Hindlimb muscle (tissue), 1 donor: ENCODE measurements at places on chromosomes 13 and 19.

DNA sequence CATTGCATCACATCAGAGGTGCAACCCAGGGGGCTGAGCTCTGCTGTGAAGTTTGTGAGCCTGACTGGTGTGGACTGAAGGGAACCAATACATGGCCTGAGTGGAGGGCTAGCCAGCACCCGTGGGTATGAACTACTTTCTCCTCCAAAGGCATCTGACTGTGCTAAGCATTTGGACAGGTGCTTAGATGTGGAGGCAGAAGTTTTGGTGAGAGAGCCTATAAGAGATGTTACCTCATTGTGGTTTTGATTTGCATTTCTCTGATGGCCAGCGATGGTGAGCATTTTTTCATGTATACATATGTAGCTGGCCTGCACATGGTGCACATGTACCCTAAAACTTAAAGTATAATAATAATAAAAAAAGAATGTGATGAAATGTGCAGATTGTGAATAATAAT is 46.9 kb downstream of the TEX29 start:
- DNase-seq, result no peak

GRCh38 chr19:36652958-36653357 is 13.7 kb downstream of the ZNF461 start:
- no peak for DNase-seq

DNA sequence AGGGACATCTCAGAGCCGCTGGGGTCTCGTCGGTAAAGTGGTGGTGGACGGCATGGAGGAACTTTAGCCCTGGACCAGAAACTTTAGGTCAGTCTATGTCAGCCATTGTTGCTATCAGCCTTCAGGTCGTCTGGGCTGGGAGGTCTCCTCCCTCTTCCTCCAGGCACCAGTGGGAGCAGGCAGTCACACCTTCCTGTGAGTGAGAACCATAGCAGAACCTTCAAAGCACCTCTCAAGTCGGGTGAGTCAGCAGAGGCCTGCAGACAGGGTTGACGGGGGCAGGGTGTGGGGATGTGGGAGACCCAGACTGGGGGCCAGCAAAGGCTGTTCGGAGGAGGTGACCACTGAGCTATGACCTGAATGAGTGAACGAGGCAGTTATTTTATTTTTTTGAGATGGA is 15.4 kb upstream of the SBNO2 start:
- no peak for DNase-seq

DNA sequence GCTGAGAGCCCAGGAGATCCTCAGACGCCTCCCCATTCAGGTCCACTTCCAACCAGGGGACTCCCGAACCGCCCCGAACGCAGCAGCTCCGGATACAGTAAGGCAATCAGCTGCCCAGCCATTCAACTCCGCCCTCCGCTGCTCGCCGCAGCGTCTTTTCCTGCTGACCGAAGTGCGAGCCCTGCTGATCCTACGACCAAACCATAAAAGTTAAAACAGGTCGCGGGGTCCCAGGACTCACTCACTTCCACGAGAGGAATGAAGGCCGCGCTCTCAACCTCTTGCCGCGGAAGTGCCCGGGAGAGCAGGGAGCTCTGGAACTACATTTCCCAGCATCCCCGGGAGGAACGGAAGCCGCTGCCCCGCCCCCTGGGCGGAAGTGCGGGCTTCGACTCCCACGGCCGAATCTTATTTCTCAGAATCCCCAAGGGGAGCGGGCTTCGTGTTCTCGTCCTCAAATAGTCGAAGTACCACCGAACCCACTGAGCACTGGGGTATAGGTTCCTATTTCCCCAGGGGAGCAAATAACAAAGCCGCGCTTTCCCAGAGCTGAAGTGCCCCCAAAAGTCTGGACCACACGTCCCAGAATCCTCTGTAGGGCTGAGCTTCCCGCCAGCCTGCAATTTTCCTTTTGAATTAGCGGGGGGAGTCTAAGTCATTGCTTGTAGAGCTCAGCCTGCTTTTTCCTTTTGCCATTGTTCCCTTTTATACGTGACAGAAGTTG is at the start of gene ZNF45:
Gene ZNF45 (minus strand): TSS at position 298 of the 724 bp plus-strand sequence. CDS start 13,097 bp downstream, outside the sequence.
- DNase-seq, result peak; percentile 94

DNA sequence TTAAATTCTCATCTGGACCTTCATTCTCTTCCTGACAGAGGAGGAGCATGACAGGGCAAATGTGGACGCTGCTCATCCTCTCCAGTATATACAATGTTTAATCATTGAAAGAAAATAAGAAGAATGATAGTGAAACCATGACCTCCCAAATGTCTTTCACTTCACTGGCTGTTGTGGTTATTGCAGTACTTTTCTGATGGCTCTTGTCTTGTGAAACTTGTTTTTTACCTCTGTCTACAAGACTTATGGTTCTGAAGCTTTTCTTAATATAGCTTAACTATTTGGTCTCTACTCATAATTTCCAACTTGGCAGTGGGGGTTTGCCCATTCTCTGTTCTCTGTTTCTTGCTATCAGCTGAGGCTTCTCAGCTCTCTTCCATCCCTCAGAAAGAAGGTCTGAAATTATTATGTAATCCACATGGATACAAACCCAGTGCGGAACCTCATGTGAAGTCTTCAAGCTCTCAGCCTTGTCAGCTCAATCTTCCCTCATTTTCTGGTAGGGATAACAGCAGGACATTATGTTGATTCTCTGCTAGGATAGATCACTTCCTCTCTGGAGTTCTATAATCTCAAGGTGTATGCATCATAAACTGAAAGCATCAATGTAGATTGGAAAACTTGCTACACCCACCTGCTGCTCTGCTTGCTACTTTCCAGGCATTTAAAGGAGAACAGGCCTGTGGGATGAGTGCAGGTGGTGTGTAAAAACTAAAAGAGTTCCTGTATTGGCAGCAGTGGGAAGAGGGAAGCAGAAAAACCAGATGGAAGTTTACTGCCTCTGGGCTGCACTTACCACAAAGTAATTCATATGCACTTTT is 250.3 kb upstream of the HTR2A start:
- no peak for DNase-seq

DNA sequence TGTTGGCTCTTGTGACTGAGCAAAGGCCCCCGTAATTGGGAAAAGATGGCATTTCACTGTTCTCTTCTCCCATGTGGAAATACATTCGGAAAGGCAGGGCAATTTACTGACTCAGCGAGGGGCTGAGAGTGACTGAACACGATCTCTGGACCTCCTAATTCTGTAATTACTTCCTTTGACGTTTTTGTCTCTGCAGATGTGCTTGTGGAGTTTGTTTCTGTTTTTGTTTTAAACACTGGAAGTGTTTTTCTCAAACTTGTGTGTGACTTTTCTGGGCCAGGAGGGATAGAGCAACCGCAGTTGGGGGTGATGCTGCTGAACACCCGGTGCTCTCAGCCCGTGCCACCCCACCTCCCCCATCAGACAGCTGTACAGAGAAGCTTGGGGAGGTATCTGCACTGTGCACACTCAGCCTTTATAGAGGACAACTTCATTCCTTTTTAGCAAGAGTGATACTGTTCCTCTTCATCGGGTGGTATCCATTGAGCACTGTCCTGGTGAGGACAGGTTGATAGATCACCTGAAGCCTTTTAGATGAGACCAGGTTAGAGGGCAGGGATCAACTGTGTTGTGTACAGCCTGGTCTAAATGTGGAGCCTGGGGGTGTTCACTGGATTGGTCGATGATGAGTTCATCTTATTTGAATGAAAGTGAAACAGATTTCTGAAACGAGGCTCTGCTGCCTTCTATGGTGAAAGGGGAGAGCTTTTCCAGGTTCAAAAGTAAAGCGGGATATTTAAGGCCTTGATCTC is 117.4 kb downstream of the ESD start:
- DNase-seq, result peak; percentile 54

GRCh38 chr13:49569993-49570689 is 15.2 kb downstream of the RCBTB1 start:
- no peak for DNase-seq

DNA sequence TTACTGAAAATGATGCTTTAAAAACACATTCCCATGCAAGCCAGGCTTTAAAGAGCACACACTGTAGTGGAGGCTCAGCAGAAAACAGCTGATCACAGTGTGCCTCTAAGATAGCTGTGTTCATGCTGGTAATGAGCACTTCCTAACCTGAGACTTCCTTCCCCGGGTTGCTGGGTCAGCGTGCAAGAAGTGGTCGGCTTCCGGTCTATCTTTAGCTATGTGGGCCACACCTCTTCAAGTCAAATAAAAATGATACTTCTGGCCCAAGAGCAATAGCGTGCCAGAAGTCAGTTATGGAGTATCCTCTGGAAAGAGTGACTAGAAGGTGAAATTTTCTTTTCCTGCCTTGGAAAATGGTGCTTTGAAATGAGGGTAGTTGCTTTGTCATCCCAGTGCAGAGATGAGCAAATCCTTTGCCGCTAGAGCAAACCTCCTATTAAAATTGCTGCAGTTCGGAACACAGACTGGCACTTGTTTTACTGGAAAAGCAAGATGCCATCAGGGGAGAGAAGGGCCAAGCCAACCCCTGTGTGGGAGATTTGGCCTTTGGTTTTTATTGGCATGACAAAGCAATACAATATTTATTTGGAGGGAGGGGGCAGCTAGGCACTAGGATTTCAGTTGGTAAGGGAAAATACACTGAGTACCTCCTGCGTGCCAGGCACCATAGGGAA is 64.2 kb downstream of the ARHGAP35 start:
- peak; percentile 20 for DNase-seq

DNA sequence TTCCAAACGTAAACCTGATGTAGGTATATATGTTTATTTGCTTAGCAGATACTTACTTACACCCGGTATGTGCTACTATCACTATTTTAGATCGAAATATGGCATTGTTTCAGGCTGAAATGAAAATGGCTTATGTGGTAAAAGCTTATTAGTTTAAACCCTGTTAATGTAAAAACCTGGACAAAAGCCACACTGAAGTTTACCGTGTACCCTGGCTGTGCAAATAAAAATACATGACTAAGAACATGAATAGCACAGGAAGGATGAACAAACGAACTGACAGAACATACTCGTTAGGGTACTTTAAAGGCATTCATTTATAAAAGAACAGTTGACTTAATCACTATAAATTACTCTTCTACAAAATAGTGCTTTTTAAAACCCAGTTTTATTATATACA is 6.6 kb downstream of the CLDN10 start:
- DNase-seq, result no peak

DNA sequence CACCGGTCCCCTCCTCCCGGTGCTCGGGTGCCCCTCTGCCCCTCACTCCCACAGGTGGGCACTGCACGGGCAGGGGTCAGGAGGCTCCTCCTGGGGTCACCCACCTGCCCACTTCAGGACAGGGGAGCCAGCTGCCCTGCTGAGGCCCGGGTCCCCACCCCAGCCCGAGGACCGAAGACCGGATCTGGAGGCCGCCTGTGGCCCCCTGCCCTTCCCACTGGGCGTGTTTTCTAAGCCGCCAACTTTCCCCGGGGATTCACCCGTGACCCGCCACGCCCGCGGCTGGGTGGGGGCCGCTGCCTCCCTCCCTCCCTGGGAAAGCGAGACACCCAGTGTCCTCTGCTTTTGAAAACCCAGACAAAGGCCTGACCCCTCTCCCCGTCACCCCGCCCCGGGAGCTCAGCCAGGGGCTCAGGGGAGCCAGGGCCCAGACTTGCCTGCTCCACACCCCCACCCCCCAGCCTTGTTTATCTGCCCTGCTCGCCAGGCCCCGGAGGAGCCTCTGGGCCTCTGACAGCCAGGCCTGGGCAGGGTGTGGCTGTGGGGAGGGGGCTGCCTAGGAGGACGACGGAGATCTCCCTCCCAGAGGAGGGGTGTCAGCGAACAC is 1.3 kb downstream of the PALM start:
- no peak for DNase-seq

- peak; percentile 23 for DNase-seq
These were observed 11.3 kb upstream of the POU2F2 start for GRCh38 chr19:42143341-42144234.

- DNase-seq, result no peak
These were observed 38.4 kb upstream of the CSNK1A1L start for GRCh38 chr13:37143911-37144310.

GRCh38 chr13:24076636-24077035 is 83.9 kb upstream of the SPATA13 start:
- no peak for DNase-seq

- DNase-seq, result no peak
These were observed 20.7 kb upstream of the CLN5 start for GRCh38 chr13:76971215-76971614.

- DNase-seq, result no peak
These were observed 980 bp downstream of the BCKDHA start for GRCh38 chr19:41398598-41398997.

DNA sequence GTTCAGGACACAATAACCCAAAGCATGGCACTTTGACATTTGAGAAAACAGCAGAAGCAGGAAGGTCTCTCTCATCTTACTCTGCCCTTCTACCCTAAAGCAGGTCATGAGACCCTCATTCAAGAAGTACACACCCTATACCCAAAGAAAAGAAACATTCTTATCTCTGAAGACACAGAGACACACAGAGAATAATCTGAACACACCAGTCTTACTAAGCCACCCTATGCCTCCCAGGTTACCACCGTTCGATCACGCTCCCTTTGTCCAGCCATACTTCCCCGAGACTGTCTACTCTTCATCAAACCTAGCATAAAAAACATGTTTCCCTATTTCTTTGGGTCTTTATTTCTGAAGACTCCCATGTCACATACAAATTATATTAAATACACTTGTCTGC is 66.5 kb upstream of the ANKRD10 start:
- DNase-seq, result no peak

- DNase-seq, result no peak
These were observed 598 bp upstream of the LPAR2 start for GRCh38 chr19:19628501-19629134.

GRCh38 chr13:59898066-59898465 is 265.7 kb downstream of the DIAPH3 start:
- DNase-seq, result no peak

GRCh38 chr19:46533078-46533620 is 37.5 kb upstream of the PNMA8B start:
- DNase-seq, result no peak
